ENCODE measurements at places on chromosomes 1 and 21.

- DNase-seq, result peak; percentile 37
Measured at GRCh38 chr1:225919906-225920305, 4.1 kb downstream of the PYCR2 start.

DNA sequence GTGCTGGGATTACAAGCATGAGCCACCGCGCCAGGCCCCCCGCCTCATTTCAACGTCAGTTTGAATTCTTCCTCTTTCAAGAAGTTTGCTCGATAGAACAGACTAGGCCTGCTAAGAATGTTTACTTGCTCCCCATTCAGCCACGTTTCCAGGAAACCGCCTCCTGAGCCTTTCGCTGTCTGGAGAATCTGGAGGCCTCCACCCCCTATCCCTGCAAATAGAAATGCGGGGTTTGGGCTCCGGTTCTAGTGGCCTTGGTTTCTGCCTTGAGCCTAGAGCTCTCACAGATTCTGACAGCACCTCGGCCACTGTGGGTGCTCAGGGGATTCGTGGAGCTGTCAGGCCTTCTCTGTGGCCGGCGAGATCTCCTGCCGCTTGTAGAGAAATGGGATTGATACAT, 84.3 kb downstream of the UBIAD1 start:
- no peak for DNase-seq

DNA sequence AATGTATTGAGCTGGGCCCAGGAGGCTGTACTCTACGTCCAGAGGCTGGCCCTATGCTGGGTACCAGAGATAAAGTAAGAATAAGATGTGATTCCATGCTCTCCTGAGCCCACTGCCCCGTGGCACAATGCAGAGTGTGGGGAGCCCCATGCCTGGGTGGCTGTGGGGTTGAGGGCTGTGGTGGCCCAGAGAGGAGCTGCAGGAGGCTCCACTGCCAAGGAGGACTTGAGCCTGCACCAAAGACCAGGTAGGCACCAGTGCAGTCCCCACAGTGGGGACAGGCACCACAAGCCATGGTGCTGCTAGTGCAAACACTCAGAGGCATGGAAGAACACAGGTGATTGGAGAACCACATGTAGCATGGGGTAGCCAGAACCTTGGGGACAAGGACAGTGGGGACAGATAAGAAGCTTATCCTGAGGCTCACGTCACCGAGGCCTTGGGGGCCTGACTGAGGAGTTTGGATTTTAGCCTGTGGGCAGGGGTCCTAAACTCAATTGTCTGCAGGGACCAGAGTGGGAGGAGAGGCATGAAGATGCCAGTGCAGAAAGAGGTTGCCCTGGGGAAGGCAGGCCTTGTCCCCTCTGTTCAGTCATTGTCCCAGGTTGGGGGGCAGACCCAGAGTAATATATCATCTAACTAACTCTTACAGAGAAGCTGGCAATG, 21.9 kb upstream of the EPS8L3 start:
- DNase-seq, result no peak

DNA sequence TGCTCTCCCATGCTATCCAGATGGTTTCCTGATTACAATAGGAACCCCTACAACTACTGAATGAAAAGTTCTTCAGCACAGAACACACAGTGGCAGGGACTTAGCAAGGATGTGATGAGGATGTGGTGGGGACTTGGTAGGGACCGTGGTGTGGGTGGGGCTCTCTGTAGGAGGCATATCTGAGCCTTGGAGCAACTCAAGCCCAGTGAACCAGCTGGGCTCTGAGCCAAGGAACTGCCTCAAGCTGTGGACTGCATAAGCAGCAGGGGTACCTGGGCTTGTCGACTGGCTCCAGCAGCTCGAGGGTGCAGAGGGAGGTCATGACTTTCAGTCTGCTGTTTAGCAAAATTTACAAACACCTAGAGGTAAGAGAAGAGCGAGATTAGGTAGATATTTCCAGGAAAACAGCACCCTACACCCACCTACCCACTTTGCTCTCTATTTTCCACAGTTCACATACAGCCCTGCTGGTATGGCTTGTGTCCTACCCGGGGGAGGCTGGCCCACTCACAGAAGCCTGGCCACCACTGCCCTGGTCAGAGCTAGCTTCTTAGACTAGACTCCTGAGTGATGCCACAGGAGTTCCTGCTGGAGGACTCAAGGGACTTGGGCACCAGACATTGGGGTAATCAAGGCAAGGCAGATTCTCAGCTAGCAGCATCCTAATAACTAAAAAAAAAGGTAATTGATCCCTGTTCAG, 86.8 kb upstream of the GCLM start:
- DNase-seq, result no peak

DNA sequence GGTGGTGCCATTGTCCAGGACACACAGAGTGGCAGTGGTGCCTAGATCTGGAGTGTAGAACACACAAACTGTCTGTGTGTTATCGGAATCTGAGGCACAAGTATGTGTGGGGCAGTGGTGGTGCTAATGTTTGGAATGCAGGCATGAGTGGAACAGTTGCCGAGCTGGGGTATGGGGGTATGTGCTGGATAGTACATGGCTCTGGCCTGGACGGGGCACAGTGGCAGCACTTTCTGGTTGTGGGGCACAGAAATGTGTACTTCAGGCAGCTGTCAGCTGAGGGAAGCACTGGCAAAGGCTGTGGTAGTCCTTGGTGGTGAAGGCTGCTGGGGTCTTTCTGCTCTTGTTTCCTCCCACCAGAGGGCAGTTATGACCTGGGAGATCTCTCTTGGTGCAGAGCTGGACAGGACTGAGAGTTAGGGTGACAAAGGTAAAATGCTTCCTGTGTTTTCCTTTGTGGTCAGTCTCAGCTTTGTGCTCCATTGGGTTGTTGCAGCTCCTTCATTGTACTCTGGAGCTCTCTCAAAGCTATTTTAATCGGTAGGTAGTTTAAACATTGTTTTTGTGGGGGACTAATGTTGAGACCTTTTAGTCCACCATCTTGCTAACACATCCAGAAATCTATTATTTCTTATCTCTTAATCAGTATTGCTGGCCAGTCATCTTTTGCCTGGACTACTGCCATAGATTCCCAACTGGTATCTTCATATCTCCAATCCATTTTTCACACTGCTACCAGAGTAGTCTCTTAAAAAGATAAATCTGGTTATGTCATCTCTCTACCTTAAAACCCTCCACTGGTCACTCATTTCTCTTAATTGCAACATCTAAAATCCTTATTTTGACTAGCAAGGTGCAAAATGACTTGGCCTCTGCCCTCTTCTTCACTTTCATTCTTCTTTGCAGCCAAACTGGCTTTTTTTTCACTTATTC, 83.9 kb upstream of the NBPF4 start:
- DNase-seq, result no peak

- DNase-seq, result no peak
Measured at GRCh38 chr1:119222271-119222670, 81.8 kb upstream of the WARS2 start.

DNA sequence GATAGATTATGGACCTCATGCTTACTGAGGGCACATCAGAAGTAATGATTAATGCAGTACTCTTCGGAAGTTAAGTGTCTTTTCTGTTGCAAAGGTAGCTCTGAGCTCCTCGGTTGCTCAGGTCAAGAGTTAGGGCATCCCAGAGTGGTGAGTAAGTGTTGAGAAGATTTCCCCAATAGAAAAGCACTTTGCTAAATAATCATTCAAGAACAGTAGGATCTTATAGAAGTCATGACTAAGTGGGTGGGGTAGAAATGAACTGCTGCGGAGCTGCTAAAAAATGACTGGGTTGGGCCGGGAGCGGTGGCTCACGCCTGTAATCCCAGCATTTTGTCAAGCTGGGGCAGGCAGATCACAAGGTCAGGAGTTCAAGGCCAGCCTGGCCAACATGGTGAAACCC, 648.6 kb upstream of the CAMK1G start:
- DNase-seq, result no peak

DNA sequence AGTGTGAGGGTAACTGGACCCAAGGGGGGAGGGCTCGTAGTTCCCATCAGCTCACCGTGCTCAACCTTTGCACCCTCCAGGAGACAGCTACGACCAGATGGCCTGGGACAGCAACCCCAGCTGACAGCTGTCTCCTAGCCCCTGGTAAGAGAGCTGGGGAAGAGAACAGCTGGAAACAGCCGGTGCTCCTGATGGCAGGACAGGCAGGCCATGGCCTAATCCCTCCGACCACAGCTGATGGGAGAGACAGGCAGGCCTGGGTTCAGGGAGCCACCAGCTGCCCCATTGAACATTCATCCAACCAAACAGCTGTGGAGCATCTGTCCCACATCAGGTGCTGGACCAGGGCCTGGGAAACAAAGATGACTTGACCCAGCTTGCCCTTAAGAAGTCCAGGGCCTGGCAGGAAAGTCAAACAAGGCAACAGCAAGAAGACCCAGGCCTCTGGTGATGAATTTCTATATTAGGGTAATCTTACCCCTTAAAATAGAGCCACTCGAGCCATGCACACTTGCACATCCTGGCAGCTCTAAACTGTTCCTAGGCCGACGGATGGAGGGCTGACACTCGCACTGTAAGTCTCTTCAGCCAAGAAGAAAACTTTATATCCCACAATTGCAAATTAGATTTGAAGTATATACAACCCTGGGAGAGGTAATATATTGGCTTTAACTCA, 12.2 kb downstream of the OLFML2B start:
- DNase-seq, result no peak

DNA sequence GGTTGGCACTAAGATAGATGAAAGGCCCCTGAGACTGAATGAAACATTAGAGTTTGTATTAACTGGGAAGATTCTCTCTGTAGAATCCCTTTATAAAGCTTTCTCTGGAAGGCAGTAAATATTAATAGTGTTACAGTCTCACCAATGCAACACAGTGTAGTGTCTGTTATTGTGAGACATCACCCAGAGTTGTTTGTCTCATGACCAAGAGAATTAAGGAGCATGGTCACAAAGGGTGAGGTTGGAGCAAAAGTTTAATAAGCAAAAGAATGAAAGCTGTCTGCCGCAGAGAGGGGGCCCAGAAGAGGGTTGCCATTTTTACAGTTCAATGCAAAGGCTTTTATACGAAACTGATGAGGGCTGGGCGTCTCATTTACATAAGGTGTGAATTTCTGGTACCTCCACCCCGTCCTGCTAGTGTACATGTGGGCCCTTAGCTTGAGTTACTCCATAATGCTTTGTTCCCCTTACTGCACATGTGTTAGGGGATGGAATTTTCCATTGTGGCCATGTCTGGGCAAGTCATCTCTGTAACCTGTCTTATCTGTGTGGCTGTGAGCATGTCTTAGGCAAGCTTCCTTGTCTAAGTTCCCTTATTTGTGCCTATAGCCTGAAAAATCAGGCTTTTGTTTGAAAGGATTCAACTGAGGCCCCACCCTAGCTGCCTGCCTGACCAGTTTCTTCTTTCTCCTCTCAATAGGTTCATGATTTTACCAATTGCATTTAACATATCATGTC, 184.1 kb downstream of the RASAL2 start:
- no peak for DNase-seq

DNA sequence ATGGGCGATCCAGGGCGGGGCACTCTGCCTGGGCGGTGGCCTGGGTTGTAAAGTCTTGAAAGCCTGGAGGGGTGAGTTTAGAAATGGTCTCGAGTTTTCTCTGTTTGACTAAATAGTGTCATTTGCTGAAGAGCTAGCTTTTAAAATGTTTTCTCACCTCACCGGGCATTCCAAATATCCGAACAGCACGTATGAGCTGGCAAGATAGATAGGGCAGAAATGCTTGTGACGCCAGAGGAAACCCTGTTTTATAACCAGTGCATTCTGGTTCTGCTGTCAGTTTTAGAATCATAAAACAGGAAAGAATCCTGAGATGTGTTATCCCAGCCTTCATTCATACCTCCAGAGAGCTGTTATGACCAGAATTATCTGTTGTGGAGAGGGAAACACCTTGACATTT, 725 bp downstream of the RTCA start:
- DNase-seq, result peak; percentile 23
